Caki2 (cell line): ENCODE measurements at places on chromosomes 5 and 9.
A peak's percentile ranks its signal among the peaks of the same experiment; 100 is the strongest.

DNA sequence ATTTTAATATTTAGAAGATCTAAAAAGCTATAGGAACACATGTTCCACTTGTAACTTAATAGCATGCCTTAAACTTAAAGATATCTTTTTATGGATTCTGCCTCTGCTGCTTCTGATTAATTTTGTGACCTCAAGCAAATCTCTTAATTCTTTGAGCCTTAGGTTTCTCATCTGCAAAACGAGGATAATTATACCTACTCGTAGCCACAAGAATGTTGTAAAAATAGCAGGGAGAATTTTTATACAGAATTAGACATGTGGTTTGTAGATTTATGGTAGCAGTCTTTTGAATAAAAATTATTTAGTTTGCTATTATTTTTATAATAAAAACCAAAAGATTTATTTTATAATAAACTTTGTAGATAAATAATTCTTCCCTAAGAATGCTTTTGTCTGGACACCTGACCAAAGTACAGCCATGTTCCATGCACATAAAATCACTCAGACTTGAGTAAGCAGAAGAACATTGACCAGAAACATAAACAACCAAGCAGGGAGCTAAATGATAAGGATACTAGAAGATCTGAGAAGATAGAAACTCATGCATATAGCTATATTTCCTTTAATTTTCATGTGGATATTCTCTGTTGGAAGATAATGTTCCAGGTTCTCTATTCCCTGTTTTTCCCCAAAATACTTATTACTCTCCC is 18.5 kb downstream of the C9orf85 start:
- DNase-seq, result no peak

- DNase-seq, result no peak
Observed at GRCh38 chr9:136352682-136353081, 10.9 kb downstream of the DNLZ start.

- no peak for DNase-seq
Observed at GRCh38 chr9:75593920-75594319, 296.6 kb upstream of the PCSK5 start.

- DNase-seq, result no peak
Observed at GRCh38 chr5:173138707-173139106, 5.6 kb upstream of the BNIP1 start.

- DNase-seq, result no peak
Observed at GRCh38 chr5:159345861-159346260, 15.6 kb upstream of the IL12B start.

- DNase-seq, result no peak
Observed at GRCh38 chr5:86029308-86029707, 588.4 kb upstream of the COX7C start.

DNA sequence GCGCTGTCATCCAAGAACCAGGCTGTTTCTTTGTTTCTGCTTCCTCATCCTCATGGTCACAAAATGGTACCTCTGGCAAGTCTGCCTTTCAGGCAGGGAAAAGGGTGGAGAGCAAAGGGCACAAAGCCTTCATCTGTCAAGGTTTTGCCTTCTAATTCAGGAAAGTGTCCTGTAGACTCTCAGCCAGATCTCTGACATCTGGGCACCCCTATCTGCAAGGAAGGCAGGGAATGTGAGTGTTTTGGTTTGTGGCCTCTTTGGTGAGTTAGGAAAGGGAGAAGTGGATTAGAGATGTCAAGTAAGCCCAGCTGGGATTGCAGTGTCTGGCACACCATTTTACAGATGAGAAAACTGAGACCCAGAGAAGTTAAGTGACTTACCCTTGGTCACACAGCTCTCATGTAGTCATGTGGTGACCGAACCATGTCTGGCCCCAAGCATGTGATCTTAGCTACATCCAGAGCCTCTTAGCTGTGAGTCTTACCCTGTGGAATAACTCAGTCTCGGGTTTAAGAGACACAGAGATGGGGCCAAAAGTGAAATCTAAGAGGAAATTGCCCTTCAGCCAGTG is 115.6 kb upstream of the SAP30L start:
- no peak for DNase-seq

GRCh38 chr5:144009116-144009515 is 161.3 kb downstream of the YIPF5 start:
- no peak for DNase-seq

DNA sequence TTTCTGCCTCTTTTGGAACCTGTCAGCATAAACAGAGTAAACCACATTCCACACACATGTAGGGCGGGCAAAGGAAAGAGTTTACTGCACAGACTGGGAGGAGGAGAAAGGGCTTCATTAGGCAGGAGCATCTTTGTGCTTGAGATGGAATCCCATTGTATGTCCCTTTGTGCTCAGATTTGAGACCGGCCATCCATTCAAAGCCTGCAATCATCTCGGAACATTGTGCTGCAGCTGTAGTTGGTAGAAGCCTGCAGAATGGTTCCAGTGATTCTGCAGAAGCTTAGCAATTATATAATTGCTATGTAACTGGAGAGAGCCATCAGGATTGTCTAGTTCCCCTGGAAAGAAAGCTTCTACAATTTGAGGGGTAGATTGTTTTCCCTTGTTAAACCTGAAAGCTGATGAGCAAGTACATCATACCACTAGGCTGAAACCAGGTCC is 16.5 kb downstream of the ZNF462 start:
- no peak for DNase-seq

DNA sequence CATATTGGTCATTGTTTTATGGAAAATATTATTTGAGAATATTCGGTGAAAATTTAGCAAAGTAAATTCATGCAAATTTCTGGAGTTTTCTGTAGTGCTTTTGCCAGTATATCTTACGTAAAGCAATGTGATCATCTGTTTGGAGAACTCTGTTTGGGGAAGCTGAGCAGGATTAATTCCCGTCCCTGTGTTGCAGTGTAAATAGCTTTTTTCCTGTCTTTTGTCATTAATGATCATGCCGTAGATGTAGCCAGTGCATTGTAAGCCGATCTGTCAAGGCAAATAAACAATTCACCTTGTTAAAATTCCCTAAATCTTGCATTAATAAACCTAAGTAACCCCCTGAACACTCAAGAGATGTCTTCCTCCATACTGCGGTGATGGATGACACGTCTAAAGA is 39.2 kb downstream of the PPIC start:
- no peak for DNase-seq

GRCh38 chr9:107819772-107820565 is 330.4 kb upstream of the KLF4 start:
- no peak for DNase-seq

DNA sequence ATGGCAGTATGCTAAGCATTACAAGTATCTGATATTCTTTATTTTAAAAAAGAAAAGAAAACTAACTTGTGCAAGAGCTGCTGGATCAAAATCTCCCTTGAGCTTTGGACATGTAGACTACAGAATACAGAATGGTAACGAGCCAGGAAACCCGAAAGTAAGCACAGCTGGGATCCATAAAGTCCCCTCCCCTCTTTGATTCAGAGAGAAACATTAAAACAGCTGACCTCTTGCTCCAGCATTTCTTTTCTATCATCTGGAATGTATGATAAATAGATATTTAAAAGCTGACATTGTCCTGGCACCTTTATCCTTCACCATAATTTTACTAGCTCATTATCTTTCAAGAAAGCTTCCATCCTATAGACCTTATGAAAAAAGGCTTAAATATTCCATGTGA is 28.2 kb upstream of the LPAR1 start:
- no peak for DNase-seq

- no peak for DNase-seq
Observed at GRCh38 chr9:16688814-16689213, 181.7 kb downstream of the BNC2 start.

GRCh38 chr5:140302786-140303639 is at the start of gene PFDN1:
TSS of gene PFDN1 (minus strand) at chr5:140303101. CDS start at chr5:140303073, 28 bp downstream.
- peak; percentile 86 for DNase-seq

- DNase-seq, result no peak
Observed at GRCh38 chr9:7489036-7489435, 310.5 kb downstream of the DMAC1 start.
